ENCODE measurements at places on chromosomes 3 and 15. TPM values are rescaled to one million over a fixed set of nuclear protein-coding genes. Genes with fewer than 3 reads are reported as not detected.

- H3K27ac ChIP-seq = no peak overlapping the region
- DNase-seq = no peak
- H3K4me1 ChIP-seq = peaks cover 24% of the 10 kb centered on the region
- peak overlapping the region; percentile 13 for H3K4me3 ChIP-seq
- H3K27me3 ChIP-seq = peaks cover 62% of the 10 kb centered on the region
- no peaks in the 10 kb centered on the region for H3K36me3 ChIP-seq
Measured at GRCh38 chr15:63382966-63383710, 1.5 kb upstream of the CA12 start.

- no peak overlapping the region for H3K4me3 ChIP-seq
- H3K36me3 ChIP-seq = no peaks in the 10 kb centered on the region
Measured at GRCh38 chr3:43497422-43497821, 124.4 kb downstream of the ANO10 start.

ITIH1 gene
- not detected for total RNA-seq

DNA sequence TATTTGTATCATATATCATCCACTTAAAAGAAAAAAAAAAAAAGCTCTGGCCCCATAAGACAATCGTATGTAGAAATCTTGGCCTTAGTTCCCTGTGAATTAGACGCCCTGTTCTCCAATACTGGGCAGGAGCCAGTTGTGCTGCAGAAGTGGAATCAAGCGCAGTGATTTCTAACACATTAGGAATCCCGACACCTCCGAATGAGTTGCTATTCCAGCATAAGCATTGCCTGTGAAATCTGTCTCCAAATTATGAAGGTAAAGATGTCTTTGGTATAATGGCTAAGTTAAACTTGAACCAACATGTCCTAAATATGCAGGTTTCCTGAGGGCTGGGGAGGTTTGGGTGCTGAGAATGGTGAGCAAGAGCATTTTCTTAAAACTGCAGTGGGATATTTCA lies 199.4 kb upstream of the ARRDC4 start:
- H3K4me3 ChIP-seq = no peak overlapping the region
- no peaks in the 10 kb centered on the region for H3K4me1 ChIP-seq
- no peaks in the 10 kb centered on the region for H3K27me3 ChIP-seq
- no peaks in the 10 kb centered on the region for H3K36me3 ChIP-seq

BHLHE40 gene
- total RNA-seq = 375 TPM

GRCh38 chr15:78930577-78931388 lies 14.1 kb downstream of the CTSH start:
- peaks cover 27% of the 10 kb centered on the region for H3K36me3 ChIP-seq
- no peaks in the 10 kb centered on the region for H3K27me3 ChIP-seq
- DNase-seq = no peak
- H3K4me1 ChIP-seq = peaks cover 4% of the 10 kb centered on the region
- H3K4me3 ChIP-seq = no peak overlapping the region
- H3K27ac ChIP-seq = no peak overlapping the region

DNA sequence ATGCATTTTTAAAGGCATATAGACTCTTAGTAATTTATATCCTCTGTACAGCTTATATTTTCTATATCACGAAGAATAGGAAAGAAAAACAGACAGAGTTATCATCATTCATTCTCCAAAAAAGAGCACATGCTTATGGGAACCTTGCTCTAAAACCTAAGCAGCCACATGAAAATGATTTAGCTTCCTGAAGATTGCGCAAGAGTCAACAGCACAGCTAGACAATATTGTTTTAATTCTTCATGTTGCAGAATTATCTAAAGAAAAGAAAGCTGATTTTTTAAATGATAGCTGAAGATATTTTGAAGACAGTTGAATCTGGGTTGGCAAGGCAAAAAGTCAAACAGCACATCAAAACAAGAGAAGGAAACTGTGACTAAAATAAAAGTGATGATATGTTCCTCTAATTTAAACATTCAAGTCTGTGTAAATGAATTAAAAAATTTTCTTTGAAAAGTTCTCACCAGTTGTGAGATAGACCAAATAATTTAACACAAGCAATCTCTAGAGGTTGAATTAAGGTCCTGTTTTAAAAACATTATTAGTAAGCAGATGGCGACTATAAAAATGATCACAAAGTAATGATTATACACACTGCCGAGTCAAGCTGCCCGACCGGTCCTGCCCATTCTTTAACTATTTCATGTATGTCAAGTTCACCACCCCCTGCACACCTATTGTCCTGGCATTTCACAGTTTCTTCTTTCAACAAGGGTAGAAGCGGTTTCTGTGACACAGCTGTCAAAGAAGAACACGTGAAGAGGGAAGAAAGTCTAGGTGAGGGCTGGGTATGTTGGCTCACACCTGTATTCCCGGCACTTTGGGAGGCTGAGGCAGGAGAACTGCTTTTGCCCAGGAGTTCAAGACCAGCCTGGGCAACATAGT lies 74.2 kb upstream of the BHLHE40 start:
- DNase-seq = peak; percentile 64
- H3K36me3 ChIP-seq = peaks cover 4% of the 10 kb centered on the region
- H3K4me1 ChIP-seq = peaks cover 77% of the 10 kb centered on the region
- peak overlapping the region; percentile 88 for H3K27ac ChIP-seq
- H3K27me3 ChIP-seq = no peaks in the 10 kb centered on the region
- peak overlapping the region; percentile 60 for H3K4me3 ChIP-seq

Data from activated CD4-positive, alpha-beta T cell treated with anti-CD3 and anti-CD28 coated beads, Interleukin-2, amount 10 ng/mL, durations not matched to agents 24 days and 14 days (primary cell).